Glutamatergic neuron (in vitro differentiated cells): ENCODE measurements at places on chromosomes 13 and 19. TPM values are rescaled to one million over a fixed set of nuclear protein-coding genes. Genes with fewer than 3 reads are reported as not detected.

GRCh38 chr13:79749566-79749965 is 268.6 kb downstream of the NDFIP2 start:
- no peak overlapping the region for H3K4me3 ChIP-seq
- no peak overlapping the region for H3K27ac ChIP-seq
- H3K4me1 ChIP-seq, result no peaks in the 10 kb centered on the region

DNA sequence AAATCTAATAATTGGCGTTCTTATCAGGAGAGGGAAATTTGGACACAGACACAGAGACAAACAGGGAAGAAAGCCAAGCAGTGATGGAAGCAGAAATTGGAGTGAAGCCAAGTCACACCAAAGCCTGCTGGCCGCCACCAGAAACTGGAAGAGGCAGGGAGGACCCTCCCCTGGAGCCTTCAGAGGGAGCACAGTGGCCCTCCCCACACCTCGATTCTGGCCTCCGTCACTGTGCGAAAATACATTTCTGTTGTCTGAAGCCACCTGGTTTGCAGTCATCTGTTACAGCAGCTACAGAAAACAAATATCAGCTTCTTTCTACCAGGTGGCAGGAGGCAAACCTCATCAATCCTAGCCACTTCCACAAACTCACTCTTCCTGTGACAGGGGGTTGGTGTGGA is 8.3 kb upstream of the TLE6 start:
- H3K27ac ChIP-seq, result no peak overlapping the region
- H3K27me3 ChIP-seq, result peaks cover 3% of the 10 kb centered on the region
- no peak for DNase-seq
- H3K4me1 ChIP-seq, result no peaks in the 10 kb centered on the region

DNA sequence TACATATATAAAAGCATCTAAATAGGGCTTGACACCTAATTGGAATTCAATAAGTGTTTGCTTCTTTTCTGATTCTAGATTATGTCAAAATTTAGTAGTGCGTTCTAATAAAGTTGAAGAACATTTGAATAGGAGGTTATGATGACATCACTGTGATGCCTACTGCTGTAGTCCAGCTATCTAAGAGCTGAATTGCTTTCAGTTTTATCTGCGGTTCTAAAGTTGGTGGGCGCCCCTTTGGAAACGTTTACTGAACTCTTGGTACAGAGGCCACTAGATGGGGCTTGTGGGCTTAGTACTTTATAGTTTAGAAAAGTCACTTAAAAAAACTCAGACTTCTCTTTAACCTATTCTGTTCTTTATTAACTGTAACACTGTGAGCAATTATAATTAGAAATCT is 776.9 kb downstream of the GPC5 start:
- no peak overlapping the region for H3K4me3 ChIP-seq
- H3K36me3 ChIP-seq, result no peaks in the 10 kb centered on the region
- DNase-seq, result peak; percentile 27
- no peaks in the 10 kb centered on the region for H3K27me3 ChIP-seq
- H3K4me1 ChIP-seq, result peaks cover 8% of the 10 kb centered on the region

DNA sequence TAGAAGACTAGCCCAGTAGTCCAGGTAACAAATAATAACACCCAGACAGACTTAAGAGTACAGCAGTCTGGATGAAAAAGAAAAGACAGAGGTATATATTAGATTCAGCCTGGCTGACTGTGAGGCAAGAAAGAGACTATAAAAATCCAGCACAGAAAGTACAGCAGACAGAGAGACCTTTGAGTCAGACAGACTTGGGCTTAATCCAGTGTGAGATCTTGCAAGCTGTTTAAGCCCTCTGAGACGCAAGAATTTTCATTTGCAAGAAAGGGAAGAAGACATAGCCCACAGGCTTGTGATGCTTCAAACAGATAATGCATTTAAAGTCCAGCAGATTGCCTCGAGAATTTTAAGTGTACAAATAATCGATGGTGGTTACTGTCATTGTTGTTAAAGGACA is 471.4 kb downstream of the LIG4 start:
- H3K36me3 ChIP-seq, result peaks cover 7% of the 10 kb centered on the region
- peaks cover 19% of the 10 kb centered on the region for H3K4me1 ChIP-seq
- no peak overlapping the region for H3K27ac ChIP-seq
- no peak for DNase-seq

GRCh38 chr13:24106429-24106828 is 54.1 kb upstream of the SPATA13 start:
- no peaks in the 10 kb centered on the region for H3K36me3 ChIP-seq
- no peaks in the 10 kb centered on the region for H3K4me1 ChIP-seq
- no peak for DNase-seq
- H3K4me3 ChIP-seq, result no peak overlapping the region
- no peaks in the 10 kb centered on the region for H3K27me3 ChIP-seq

GRCh38 chr19:17107546-17108452 is 32.2 kb downstream of the MYO9B start:
- H3K4me1 ChIP-seq, result peaks cover 10% of the 10 kb centered on the region
- H3K27me3 ChIP-seq, result peaks cover 13% of the 10 kb centered on the region
- DNase-seq, result no peak
- H3K36me3 ChIP-seq, result peaks cover 6% of the 10 kb centered on the region
- no peak overlapping the region for H3K4me3 ChIP-seq
- no peak overlapping the region for H3K27ac ChIP-seq

GRCh38 chr13:64186071-64186470 is 2770.4 kb upstream of the PCDH20 start:
- no peaks in the 10 kb centered on the region for H3K36me3 ChIP-seq
- H3K27me3 ChIP-seq, result no peaks in the 10 kb centered on the region
- no peak overlapping the region for H3K27ac ChIP-seq
- DNase-seq, result no peak

DNA sequence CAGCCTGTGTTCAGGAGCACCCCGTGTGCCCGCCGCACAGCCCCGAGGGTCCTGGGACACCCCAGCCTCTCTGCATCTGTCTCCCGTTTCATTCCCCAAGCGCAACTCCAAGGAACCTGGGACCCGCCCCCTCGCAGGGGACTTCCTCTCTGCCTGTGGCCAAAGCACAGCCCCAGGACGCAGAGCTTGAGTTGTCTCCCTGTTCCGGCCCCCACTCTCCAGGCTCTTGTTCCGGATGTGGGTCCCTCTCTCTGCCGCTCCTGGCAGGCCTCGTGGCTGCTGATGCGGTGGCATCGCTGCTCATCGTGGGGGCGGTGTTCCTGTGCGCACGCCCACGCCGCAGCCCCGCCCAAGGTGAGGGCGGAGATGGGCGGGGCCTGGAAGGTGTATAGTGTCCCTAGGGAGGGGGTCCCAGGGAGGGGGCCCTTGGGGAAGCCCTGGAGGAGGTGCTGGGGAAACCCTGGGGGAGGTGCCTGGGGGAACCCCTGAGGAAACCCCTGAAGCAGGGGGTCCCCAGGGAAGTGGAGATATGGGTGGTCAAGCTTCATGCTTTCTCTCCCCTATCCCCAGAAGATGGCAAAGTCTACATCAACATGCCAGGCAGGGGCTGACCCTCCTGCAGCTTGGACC is 1.3 kb downstream of the HCST start:
- no peaks in the 10 kb centered on the region for H3K36me3 ChIP-seq
- peaks cover 10% of the 10 kb centered on the region for H3K4me1 ChIP-seq
- DNase-seq, result peak; percentile 26
- H3K27me3 ChIP-seq, result peaks cover 8% of the 10 kb centered on the region
- no peak overlapping the region for H3K27ac ChIP-seq

- no peak overlapping the region for H3K27ac ChIP-seq
- H3K27me3 ChIP-seq, result peaks cover 2% of the 10 kb centered on the region
- no peaks in the 10 kb centered on the region for H3K4me1 ChIP-seq
These were observed 137.3 kb upstream of the PCDH9 start for GRCh38 chr13:67367399-67367798.

DNA sequence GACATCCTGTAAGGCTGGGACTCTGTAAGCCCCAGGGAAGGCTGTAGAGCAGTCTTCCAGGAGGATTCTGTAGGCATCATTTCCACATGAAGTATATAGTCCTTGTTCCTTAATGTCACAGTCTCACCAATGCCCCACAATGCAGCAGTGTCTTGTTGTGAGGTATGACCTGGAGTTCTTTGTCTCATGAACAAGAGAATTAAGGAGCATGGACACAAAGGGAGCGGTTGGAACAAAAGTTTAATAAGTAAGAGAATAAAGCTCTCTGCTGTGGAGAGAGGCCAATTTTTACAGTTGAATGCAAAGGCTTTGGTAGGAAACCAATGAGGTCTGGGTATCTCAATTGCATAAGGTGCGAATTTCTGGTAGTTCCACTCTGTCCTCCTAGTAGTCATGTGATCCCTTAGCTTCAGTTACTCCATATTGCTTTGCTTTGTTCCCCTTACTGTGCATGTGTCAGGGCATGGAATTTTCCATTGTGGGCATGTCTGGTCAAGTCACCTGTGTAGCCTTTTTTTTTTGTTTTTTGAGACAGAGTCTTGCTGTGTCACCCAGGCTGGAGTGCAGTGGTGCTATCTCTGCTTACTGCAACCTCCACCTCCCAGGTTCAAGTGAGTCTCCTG is 124.3 kb upstream of the TMTC4 start:
- no peak overlapping the region for H3K27ac ChIP-seq
- no peak for DNase-seq
- no peak overlapping the region for H3K4me3 ChIP-seq
- no peaks in the 10 kb centered on the region for H3K36me3 ChIP-seq
- peaks cover 7% of the 10 kb centered on the region for H3K4me1 ChIP-seq

DNA sequence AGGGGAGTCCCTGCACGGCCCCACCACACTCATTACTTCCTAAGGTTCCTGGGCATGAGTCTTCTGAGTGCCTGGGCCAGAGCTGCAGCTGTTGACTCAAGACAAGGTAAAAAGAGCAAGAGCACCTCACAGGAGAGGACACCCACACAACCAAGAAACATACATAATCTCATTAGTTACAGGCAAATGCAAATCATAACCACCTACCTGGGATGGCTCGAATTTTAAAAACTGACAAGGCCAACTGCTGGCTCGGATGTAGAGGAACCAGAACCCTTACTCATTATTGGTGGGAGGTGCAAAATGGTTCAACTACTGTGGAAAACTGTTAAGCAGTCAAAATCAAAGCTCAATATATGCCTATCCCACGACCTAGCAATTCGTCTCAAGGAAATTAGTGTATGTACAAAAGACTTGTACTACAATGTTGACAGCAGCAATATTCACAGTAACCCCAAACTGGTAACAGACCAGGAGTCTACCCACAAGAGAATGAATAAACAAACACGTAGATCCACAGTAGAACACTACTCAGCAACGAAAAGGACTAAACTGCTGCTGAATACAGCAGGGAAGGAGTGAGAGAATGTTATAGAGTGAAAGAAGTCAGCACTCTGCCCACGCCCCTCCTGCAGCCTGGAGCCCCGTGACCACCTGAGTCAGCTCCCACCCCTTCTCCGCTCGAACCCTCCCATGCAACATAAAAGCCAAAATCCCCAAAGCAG is 15.8 kb downstream of the AKT2 start:
- peaks cover 45% of the 10 kb centered on the region for H3K4me1 ChIP-seq
- H3K4me3 ChIP-seq, result no peak overlapping the region
- peaks cover 5% of the 10 kb centered on the region for H3K27me3 ChIP-seq
- DNase-seq, result no peak

The SULT2A1 gene
- total RNA-seq, result not detected

The CD37 gene
- not detected for total RNA-seq

The PIH1D1 gene
- total RNA-seq, result 104 TPM
